T-helper 1 cell (primary cell): ENCODE measurements at places on chromosomes 1 and 21.

DNA sequence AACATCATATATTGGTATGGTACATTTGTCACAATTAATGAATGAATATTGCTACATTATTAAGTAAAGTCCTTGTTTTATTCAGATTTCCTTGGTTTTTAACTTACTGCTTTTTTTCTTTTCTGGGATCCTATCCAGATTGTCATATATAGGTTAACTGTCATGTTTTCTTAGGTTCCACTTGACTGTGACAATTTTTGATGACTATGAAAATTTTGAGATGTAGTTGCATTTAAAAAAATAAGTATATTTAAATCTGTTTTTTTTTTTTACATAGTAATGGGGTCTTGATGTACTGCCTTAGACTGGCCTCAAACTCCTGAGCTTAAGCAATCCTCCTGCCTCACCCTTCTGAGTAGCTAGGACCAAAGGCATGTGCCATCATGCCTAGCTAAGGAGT, 76.8 kb downstream of the ATP6V1G3 start:
- no peak for DNase-seq

DNA sequence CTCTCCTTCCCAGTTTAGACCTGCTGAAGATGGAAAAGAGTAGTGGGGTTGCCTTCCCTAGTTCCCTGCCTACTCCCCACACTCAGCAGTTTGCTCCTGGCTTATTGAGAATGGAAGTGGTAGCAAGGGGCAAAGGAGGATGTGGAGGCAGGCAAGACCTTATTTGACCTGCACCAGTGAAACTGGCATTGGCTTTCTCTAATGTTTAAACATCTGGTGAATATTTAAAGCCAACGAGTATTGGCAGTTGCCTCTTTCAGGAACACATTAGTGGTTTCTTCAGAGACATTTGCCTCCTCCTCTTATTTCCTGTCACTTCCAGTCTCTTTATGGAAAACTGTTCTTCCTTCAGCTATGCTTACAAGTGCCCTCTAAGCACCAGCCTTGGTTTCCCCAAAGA, 62.4 kb upstream of the VAV3 start:
- no peak for DNase-seq

DNA sequence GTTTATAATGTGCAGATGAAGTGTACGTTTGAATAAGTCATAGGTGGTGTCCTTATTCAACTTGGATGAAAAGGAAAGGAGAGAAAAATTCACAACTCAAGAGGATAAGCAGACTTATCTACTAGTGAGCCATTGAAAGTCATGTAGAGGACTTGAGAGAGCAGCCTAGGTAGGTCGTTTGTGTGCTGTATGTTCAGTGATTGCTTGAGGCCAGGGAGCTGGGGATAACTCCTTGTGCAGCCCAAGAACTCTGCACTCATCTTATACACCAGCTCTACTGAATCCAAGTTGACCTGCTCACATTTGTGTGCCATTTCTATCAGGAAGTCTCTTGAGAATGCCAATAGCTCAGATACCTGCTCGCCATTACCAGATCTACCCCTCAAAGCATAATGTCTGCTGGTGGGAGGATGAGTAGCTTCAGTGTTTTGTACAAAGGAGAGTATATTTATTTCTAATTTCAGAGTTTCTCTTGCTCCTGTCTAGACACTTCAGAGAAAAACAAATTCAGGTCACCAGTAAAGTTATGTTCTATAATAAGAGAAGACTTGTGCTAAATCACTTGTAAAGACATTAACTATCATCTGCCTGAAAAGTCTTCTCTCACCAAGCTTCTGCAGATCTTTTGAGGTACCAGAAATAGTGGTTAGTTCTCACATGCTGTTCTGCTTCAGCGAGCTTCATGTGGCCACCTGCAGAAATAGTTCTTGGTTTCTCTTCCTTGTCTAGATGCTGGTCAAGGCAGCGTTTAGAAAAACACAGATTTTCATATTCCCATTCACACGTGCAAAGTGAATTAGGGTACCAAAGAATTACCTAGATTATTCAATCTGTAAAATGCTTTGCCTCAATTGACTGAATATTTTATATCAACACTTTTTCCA, 10.8 kb downstream of the S1PR1 start:
- no peak for DNase-seq

DNA sequence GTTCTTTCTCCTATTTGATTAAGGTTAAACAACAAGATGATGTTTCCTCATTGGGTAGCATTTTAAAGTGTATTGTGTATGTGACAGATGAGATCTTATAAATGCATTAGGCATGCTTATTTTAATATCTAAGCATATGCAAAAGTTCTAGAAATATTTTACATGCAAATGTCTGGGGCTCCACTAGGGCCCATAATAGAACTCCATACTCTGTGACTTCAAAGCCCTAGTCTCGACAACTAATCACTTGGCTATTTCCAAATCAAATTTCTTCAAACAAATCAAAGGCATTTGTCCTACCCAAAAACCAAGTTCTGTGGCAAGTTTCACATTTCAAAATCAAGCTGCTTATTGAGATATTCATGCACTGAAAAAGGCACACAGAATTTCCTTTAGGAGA, 385.6 kb upstream of the ST6GALNAC5 start:
- no peak for DNase-seq

DNA sequence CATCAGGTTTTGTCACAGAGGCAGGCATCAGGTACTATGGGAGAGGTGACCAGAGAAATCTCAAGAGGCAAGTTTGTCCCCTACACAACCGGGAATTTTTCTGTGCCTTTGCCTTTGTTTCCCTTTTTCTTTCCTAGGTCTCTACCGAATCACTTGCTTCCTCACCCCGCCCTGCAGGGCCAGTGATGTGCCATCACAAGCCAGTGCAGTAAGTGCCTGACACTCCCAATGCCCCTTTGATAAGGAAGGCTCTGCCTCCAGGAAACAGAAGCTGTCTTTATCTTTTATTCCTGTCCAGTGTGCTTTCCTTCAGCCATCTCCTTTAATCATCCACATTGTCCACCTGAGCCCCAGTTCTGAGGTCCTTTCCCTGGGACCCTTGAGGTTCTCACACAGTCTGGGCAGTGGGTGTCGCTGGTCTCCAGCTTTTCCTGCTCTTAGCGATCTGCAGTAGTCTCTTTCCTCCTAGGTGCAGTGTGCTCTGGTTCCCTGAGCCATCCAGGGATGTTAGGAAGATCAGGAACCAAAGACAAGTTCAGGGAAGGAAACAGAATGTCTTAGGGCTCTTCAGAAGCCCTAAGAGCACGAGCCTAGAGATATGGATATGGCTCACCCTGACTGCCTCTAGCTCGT, 36.6 kb downstream of the GJA5 start:
- peak; percentile 19 for DNase-seq

- DNase-seq, result no peak
Measured at GRCh38 chr1:62285984-62286785, 33.0 kb downstream of the KANK4 start.

DNA sequence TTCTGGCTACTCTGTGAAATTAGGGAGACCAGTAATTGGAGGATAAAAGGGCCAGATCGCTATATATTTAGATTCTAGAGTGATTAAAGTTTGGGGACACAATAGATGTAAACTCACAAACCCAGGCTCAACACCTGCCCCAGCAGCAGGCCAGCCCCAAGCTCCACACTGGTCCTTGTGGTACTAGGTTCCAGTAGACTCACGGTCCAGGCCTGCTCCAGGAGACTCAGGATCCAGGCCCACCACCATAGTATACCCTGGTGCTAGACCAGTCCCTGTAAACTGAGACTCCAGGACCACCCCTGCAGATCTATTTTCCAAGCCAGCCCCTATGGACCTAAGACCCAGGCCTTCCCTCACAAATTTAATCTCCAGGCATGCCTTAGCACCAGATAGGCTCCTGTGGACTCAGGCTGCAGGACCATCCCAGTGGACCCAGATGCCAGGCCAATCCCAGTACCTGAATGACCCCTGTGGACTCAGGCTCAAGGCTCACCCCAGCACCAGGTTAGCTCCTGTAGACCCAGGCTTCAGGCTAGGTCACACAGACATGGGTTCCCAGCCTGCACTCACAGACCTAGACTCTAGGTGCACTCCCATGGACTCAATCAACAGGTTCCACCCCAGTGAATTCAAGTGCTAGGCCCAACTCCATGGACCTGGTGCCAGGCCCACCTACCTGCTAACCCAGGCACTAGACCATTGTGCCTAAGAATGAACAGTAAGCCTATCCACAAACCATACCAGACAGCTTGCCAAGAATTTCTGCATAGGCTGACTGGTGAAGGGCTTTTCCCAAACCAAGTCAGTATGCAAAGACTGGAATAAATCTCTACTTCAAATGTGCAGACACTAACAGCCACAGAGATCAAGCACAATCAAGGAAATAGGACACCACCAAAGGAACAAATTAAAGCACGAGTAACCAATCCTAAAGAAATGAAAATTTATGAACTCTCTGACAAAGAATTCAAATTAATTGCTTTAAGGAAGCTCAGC, 13.8 kb upstream of the DENND1B start:
- DNase-seq, result no peak

GRCh38 chr1:3169665-3170356, 100.8 kb downstream of the PRDM16 start:
- DNase-seq, result no peak

DNA sequence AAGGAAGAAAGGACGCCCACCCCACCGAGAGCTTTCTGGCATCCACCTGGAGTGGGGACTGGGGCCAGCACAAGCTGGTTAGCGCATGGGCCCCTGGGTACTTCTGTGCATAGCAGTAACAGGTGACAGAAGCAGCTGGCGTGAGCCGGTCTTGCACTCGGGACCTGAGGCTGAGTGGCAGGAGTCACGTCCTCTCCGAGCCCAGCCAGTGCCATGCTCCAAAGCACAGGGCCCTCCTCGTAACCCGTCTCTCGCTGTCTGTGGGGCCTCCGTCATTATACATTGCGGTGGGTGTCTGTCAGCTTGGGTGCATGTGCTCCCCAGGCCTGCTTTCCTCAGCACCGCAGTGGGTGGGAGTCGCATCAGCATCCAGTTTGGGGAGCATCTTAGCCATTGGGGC, 87.6 kb upstream of the VAMP3 start:
- no peak for DNase-seq
